ENCODE measurements at places on chromosomes 3 and 15. TPM values are rescaled to one million over a fixed set of nuclear protein-coding genes. Genes with fewer than 3 reads are reported as not detected.
A peak's percentile ranks its signal among the peaks of the same experiment; 100 is the strongest.

DNA sequence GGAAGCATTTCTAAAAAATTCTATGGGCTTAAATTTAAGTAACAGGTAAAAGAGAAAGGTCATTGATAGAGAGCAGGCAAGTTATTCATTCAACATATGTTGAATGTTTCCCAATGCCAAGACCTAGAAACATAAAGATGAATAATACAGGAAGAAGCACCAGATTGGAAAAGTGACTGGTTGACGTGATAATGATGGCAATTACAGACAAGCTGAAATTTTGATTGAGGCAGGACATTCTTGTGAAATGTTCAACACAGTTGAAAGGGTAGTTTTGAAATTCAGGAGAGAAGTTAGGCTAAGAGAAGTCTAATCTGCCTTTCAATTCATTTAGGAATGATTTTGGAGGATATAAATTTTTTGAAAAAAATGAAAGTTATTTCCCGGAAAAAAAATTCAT lies 536.3 kb upstream of the NAALADL2 start:
- DNase-seq, result no peak
- H3K36me3 ChIP-seq, result no peaks in the 10 kb centered on the region
- no peak overlapping the region for H3K4me3 ChIP-seq

DNA sequence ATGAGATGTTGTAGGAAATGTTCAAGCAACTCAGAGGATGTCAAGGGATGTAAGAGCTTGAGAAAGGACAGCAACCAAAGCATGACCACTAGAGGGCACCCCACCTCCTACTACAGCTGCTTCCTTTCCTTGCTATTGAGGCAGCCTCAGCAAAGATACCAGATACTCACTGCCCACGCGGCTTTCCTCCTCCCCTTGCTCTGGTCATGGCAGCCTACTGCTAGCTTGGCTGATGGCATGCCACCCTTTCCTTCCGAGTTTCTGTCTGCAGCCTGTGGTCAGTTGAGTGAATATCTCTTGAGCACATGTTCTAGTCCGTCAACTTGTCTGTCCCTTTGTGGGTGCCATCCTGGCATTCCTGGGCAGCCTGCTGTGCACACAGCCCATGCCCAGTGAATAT lies 4.4 kb upstream of the CXCR6 start:
- H3K27ac ChIP-seq, result no peak overlapping the region
- no peak overlapping the region for H3K4me3 ChIP-seq
- H3K36me3 ChIP-seq, result peaks cover 70% of the 10 kb centered on the region
- H3K27me3 ChIP-seq, result no peaks in the 10 kb centered on the region
- DNase-seq, result peak; percentile 94

GRCh38 chr3:15750143-15750542 lies 47.6 kb downstream of the ANKRD28 start:
- H3K4me3 ChIP-seq, result no peak overlapping the region
- no peaks in the 10 kb centered on the region for H3K27me3 ChIP-seq

- no peaks in the 10 kb centered on the region for H3K4me1 ChIP-seq
- no peaks in the 10 kb centered on the region for H3K36me3 ChIP-seq
- no peak overlapping the region for H3K27ac ChIP-seq
- no peak overlapping the region for H3K4me3 ChIP-seq
Observed at GRCh38 chr3:21500834-21501233, 250.2 kb downstream of the ZNF385D start.

DNA sequence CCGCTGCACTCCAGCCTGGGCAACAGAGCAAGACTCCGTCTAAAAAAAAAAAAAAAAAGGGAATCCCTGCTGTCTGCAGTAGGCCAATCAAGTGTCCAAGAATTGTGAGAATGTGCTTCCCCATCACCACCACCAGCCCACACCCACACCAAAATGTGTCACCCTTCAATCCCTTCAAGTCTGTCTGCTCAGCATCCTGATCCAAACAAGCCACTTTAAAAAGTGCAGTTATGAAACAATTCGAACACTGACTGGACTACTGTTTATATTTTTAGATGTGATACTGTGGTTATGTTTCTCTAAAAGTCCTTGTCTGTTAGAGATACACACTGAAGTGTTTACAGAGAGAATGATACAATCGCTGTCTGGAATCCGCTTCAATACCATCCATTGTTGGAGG lies 78.1 kb upstream of the CGNL1 start:
- H3K36me3 ChIP-seq, result no peaks in the 10 kb centered on the region
- no peaks in the 10 kb centered on the region for H3K4me1 ChIP-seq
- DNase-seq, result no peak
- no peaks in the 10 kb centered on the region for H3K27me3 ChIP-seq
- no peak overlapping the region for H3K27ac ChIP-seq
- H3K4me3 ChIP-seq, result no peak overlapping the region

DNA sequence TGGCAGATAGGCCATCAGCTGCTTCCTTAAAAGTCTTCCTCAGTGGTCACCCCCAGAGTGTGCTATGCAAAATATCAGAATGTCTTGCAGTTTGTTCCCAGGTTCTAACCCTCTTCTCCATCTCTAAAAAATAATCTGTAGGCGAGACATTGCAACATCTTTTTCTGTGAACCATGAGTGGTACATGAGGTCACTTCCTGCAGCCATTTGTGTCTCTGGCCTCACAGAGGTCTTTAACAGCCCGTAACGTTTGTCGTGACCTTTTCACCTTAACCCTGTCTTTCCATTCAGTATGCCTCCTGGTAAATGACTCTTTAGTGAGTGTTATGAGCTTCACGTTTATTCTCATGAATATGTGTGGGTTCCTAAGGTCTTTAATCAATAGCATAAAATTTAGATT lies 145.4 kb downstream of the KLHL25 start:
- peaks cover 44% of the 10 kb centered on the region for H3K36me3 ChIP-seq
- H3K27ac ChIP-seq, result peak overlapping the region; percentile 54
- peaks cover 33% of the 10 kb centered on the region for H3K4me1 ChIP-seq
- no peak overlapping the region for H3K4me3 ChIP-seq

- H3K36me3 ChIP-seq, result no peaks in the 10 kb centered on the region
- no peaks in the 10 kb centered on the region for H3K27me3 ChIP-seq
- no peak overlapping the region for H3K4me3 ChIP-seq
- H3K4me1 ChIP-seq, result no peaks in the 10 kb centered on the region
- no peak overlapping the region for H3K27ac ChIP-seq
- no peak for DNase-seq
Observed at GRCh38 chr3:169509780-169510692, 153.5 kb downstream of the MECOM start.

DNA sequence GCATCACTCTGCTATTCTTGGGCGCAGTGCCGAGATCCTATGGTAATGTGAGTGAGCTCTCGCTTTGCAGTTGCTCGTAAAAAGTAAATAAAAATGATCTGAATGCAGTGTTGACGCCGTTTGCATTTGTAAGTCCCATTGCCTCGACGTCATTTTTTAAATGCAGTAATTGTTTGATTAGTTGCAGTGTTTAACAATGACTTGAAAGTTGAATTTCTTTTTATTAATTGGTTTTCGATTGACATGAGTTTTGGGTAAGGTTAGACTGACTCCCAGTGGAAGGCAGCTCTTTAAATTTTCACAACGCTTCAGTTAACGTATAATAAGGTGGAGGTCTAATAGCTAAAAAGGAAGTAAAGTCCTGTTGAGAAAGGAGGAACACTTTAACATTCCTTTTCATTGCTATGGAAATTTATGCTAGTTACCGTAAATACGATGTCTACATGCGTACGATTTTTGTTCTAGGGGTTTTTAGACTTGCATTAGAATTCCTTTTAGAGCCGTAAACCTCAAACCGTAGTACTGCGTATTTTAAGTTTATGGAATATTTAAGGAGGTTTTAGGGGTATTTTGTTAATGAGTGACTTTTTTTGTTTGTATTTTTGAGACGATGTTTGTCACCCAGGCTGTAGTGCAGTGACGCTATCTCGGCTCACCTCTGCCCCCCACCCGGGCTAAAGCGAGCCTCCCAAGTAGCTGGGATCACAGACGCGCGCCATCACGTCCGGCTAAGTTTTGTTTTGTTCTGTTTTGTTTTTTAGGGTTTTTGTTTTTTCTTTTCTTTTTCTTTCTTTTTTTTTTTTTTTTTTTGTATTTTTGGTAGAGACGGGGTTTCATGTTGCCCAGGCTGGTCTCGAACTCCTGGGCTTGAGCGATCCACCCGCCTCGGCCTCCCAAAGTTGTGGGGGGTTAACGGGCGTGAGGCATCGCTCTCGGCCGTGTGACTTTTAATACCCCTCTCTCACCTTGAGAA lies 1.4 kb downstream of the MORF4L1 start:
- peak overlapping the region; percentile 98 for H3K4me3 ChIP-seq
- peaks cover 55% of the 10 kb centered on the region for H3K4me1 ChIP-seq
- no peaks in the 10 kb centered on the region for H3K36me3 ChIP-seq
- peak overlapping the region; percentile 100 for H3K27ac ChIP-seq
- no peak for DNase-seq
- no peaks in the 10 kb centered on the region for H3K27me3 ChIP-seq

The CFAP44 gene
- total RNA-seq, result 2.7 TPM

The IGSF11 gene
- total RNA-seq, result 13.7 TPM

The SLC27A2 gene
- 0.42 TPM for total RNA-seq

Measured in esophagus muscularis mucosa (tissue), 4 donors.